ENCODE measurements at places on chromosomes 3 and 15.

DNA sequence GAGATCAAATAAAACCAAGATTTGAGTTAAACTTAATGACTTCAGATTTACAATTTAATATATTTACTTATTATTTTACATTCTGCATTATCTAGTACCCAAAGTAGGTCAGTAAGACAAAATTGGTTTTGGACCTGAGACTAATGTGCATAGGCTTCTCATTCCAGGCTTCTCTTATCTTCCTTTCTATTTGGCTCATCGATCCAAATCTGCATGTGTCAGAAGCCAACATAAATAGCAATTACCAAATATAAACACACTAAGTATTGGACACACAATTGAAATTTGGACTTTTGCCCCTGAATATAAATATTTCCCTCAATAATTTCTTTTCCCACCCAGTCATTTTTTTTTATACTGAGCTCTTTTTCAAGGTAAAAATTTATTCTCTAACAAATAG lies 290.6 kb upstream of the ARHGEF26 start:
- no peak for DNase-seq

DNA sequence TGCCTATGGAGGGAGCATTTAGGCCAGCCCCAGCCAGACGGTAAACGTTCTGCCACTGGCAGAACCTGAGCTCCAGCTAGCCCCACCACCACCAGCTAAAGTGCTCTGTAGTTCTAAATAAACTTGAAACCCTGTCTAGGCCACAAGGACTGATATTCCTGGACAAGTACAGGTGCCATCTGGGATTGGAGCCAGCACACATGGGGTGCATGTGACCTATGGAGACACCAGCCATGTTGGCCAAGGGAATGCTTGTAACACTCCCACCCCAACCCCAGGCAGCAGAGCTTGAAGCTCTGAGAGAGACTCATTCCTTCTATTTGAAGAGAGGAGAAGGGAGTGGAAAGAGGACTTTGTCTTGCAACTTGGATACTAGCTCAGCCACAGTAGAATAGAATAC lies 284.5 kb upstream of the DCBLD2 start:
- DNase-seq: no peak

GRCh38 chr3:10173926-10174435 lies 9.3 kb downstream of the IRAK2 start:
- DNase-seq: no peak

DNA sequence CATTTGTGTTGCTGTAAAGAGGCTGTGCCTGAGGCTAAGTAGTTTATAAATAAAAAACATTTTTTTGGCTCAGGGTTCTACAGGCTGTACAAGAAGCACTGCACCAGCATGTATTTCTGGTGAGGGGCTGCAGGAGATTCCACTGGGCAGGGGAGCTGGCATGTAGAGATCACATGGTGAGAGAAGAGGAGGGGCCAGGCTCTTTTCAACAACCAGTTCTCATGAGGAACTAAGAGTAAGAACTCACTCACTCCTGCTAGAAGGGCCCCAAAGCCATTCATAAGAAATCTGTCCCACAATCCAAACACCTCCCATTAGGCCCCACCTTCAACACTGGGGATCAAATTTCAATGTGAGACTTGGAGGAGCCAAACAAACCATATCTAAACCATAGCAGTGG lies 214.9 kb upstream of the LMCD1 start:
- DNase-seq: no peak

DNA sequence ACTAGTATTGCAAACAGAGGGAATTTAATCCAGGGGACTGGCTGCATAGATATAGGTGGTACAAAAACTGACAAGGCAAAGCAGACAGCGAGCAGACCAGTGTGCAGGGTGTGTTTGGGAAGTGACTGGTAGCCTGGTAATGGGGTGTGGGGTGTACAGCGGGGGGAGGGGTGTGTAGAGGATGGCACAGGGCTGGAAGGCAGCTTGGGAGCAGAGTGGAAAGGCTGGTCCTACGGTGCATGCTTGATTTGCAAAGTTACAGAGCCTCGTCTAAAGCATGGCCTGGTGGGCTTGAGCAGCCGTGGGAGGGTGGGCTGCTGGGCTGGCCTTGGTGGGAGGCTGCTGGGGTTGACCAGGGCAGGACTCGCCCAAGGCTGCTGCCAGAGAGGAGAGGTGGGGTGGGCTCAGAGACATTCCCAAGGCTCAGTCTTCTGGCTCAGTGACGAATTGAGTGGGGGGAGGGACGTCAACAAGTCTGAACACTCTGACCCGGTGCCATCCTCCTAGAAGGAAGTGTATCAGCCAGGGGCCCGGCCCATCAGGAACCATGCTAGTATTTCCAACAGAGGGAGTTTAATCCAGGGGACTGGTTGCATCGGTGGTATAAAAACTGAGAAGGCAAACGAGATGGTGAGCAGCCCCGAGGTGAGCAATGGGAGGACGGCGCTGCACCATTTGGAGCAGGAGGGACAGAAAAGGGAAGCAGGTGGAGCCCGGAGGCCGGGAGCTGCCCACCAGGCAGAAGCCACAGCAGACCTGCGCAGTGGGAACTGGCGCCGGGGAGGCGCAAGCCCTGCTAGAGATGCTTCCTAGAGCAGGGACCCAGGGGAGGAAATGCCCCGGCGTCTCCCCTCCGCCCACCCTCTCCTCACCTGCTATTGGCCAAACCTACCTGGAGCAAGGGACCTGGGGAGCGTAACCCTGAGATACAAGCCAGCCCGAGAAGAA lies 29.2 kb downstream of the CPN2 start:
- DNase-seq: no peak

GRCh38 chr3:146218880-146219866 lies 31.7 kb downstream of the PLSCR4 start:
- no peak for DNase-seq

- no peak for DNase-seq
Measured at GRCh38 chr3:6229778-6230410, 631.0 kb upstream of the GRM7 start.

- no peak for DNase-seq
Measured at GRCh38 chr3:42014458-42014920, 52.6 kb upstream of the ULK4 start.

DNA sequence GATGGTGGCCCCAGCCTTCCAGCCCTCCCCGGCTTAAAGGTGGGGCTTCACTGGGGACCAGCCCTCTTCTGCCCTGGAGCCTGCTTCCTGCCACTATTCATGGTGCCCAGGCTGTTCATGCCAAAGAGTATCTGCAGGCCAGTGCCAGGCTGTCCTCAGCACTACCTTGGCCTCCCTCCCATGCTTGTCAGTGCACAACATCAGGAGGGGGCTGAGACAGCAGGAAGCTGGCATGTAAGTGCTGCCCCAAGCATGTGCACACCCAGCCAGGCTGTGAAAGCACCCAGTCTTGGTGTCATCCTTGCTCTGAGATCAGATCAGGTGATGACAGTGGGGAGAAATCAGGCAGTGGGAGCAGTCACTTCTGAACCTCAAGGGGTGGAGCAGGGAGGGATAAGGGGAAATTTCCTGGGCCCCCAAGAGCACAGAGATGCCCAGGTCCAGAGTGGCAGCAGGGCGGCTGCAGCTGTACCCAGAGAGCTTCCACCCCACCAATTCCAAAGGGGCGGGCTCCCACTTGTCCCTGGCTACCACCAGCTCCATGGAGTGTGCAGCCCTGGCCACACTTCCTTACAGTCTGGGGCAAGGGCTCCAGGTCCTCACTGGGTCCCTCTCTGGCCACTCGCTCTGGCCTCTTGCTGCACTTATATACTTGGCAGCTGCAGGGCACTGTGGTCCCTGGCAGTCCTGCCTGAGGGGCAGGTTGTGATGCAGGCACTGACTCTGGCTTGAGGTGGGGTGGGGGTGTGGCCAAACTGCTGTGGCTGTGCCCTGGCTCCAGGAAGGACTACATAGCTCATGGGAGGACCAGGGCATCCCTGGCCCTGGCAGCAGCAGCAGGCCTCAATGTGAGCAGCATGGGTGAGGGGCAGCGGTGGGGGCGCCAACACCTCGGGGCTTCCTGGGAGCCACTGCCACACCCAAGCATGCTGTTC lies 91.4 kb upstream of the TNFSF10 start:
- DNase-seq: no peak

DNA sequence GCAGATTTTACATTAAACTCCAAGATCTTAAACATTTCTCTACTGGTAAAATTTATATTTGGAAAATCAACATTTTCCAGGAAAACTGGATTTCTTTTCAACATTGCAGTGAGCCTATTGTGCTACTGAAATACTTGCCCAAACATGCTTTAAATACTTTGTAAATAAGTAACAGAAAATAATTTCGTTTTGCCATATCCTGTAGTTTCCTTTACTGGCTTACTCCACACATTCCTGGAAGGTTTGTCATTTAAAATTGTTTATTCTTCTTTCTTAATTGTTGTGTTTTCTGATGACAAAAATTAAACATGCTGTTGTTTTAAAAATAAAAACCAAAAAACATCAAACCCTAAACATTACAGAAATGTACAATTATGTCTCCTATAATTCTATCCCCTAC lies 22.0 kb downstream of the ACAD11 start:
- no peak for DNase-seq

- DNase-seq: no peak
Measured at GRCh38 chr15:32833379-32833821, 115.6 kb downstream of the GREM1 start.
